Fibroblast of skin of right quadriceps (primary cell): ENCODE measurements at places on chromosomes 5 and 9.

DNA sequence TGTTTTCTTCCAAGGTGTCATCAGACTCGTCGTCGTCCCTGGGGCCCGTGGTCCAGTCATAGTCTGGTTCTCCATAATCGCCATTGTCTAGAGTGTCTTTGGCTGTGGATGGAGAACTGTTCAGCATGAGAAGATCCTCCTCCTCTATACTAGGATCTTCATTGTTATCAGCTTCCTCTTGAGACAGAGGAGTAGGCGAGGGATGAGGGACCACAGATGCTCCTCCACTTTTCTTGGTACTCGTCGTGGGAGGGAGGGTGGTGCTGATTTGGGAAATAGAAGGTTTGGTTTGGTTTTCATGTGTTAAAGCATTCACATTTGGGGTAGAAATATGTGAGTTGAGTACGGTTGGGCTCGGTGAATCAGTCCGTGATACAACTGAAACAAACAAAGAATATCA lies 8.8 kb downstream of the C5orf15 start:
- no peak for DNase-seq

DNA sequence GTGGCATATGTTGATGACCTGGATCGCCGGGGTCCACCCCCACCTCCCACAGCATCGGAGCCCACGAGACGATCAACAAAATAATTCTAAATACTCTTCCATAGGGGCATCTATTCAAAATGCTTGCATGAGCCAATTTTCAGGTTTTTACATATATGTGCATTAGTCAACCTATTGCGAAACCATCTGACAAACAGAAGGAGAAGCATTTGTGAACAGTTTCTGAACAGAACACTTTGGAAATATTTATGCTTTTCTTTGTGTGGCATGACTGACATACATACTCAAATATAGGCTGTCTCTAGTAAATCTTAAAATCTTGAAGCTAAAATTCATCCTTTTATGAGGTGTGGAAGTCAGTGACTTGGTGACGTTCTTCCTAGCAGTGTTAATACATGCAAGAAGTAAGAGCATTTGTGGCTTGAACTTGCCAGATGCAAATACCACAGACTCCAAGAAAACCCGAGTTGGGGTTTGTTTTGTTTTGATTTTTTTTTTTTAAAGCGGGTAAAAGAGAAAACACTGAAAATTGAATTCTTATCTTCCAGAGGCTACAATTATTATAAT lies 5.3 kb downstream of the GPR151 start:
- peak; percentile 39 for DNase-seq

DNA sequence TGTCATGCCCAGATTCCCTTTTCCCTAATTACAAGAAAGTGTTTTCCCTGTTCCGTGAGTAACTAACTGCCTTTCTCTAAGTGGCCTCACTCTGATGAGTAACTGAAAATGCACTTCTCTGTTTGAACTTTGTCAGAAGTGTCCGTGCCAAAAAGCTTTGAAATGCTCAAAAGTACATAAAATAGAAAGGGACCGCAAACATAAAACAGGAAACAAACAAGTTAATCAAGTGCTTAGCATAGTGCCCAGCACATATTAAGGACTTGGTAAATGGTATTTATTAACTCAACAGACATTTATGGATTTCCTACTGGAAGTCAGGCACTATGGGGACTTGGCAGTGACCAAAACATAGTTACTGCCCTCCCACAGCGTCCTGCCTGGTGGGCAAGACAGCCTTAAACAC lies 22.3 kb downstream of the AQP3 start:
- DNase-seq, result no peak

- no peak for DNase-seq
Observed at GRCh38 chr5:136051486-136052220, 22.9 kb downstream of the TGFBI start.

- peak; percentile 87 for DNase-seq
Observed at GRCh38 chr9:5587024-5587423, 41.9 kb upstream of the RIC1 start.

- no peak for DNase-seq
Observed at GRCh38 chr5:179618923-179619554, 4.4 kb downstream of the HNRNPH1 start.
